ENCODE measurements at places on chromosomes 3 and 15. TPM values are rescaled to one million over a fixed set of nuclear protein-coding genes. Genes with fewer than 3 reads are reported as not detected.
A peak's percentile ranks its signal among the peaks of the same experiment; 100 is the strongest.

DNA sequence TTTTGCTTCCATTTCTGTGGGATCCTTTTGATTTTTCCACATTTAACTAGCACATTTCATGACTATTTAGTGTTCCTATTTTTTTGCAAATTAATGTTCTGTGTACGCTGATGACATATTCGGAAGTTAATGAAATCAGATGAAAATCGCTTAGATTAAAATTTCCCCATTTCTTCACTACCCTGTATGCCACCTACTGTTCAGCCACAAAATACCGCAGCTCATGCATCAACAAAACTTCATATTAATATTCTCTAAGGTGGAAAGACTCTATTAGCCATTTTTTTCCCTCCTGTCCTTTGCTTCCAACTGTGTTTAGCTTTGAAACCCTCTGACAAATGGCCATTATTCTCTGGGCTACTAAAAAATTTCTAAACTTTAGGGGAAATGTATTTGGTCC is 300.6 kb downstream of the MECOM start:
- no peak for DNase-seq

DNA sequence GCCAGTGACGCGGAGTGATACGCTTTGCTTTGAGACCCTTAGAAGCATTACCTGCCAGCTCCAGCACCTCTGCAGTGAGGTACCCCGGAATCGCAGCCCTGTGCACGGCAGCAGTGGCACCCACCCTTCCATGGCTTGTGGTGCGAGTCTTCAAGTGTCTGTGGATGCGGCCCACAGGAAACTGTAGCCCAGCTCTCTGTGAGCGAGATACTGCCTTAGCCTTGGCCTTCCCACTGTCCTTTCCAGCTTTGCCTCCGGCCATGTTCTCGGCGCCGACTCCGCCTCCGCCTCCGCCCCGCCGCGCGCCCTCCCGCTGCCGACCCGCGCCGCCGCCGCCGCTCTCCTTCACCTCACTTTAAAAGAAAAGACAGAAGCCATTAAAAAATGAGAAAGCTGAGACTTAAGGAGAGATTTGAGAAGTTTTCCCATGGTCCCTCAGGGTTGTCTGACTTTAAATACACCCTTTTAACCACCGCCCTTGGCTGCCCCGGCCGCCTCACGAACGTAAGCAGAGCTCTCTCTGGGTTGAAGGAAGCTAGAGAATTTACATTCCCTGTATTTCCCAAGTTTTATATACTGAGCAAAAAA is 78.5 kb upstream of the FAM174B start:
- DNase-seq = peak; percentile 45

GRCh38 chr3:134430950-134431445 is 54.8 kb downstream of the ANAPC13 start:
- no peak for DNase-seq

DNA sequence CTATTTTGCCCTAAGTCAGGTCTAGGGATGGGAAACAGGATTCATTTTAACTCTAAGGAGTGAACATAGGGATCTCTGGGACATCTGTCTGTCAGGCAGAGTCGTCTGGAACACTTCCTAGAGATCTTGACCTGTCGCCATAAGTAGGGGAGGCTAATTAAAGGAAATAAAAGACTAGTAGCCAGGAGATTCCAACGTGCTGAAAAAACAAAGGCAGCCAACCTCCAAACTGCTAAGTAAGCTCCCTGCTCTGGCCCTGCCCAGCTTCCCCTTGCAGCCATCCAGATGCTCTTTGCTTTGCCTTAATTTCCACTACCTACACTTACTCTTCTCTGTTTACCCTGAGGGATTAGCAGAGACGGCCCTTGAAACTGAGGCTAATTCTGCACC is 18.4 kb upstream of the TSEN2 start:
- DNase-seq = no peak

- DNase-seq = no peak
These were observed 81.5 kb upstream of the NTRK3 start for GRCh38 chr15:88337993-88338392.

DNA sequence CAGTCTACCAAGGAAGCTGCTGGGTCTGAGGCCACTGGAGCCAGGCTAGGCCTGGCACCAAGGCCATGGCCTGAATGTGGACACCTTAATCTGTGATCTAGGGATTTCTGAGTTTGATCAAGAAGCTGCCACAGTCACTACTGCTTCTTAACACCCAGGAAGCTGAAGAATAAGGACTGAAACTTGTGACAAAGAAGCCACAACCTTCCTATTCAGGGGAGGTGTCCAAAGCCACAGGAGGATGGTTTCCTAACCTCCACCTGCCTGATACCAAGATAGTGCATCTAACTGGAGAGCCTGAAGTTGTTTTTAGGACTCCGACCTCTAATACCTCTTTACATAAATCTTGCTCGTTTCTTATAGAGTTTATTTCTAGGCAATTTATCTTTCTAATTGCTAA is 5.5 kb upstream of the ANO10 start:
- no peak for DNase-seq

GRCh38 chr3:129608087-129608935 is 1.8 kb upstream of the PLXND1 start:
- no peak for DNase-seq

DNA sequence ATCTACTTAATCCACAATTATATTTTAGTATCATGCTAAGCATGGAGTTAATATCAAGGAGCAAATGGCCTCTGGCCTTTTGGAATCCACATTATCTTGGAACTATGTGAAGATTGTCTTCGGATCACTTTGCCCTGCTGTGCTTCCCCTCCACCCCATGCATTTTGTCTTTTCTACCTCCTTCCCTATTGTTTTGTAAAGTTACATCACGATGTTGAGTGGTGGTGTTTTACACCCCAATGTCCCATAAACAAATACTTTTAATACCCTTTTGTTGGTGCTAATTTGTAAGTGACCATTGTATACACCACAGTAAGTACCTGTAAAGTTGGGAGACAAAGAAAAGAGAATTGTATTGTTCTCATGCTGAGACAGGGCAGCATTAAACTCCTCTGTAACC is 258.4 kb upstream of the ZNF717 start:
- no peak for DNase-seq

DNA sequence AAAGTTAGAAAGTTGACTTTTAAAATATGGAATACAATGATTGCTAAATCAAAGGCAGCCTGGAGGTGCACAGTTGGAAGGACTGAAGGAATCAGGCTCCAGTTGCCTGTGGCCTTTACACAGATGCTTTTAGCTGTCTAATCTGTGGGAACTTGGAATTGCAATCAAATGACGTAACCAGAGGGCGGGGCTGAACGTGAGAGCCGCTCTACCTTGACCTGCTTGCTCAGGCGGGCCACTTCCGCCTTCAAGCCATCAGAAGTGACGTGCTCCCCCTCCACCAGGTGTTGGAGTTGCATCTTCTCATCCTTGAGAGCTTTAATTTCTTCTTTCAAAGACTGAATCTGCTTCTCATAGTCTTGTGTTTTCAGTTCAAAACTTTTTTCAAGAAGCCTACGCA is 37.7 kb upstream of the GNB5 start:
- no peak for DNase-seq

DNA sequence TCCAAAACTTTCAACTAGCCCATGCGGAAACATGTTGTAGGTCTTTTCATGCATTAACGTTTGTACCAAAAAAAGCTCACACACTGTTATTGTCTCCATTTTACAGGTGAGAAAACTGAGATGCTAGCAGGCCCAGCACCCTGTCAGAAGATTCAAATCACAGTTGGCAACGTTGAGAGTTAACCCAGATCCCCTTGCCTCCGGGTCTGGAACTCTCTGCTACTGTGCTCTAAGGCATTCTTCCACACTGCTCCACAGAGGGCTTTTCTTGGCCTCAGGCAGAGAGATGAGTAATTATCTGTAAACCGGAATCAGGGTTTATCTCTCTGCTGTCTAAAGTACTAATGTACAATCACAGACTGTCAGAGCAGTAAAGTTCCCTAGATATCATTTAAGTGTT is 186.0 kb upstream of the LPP start:
- DNase-seq = no peak

DNA sequence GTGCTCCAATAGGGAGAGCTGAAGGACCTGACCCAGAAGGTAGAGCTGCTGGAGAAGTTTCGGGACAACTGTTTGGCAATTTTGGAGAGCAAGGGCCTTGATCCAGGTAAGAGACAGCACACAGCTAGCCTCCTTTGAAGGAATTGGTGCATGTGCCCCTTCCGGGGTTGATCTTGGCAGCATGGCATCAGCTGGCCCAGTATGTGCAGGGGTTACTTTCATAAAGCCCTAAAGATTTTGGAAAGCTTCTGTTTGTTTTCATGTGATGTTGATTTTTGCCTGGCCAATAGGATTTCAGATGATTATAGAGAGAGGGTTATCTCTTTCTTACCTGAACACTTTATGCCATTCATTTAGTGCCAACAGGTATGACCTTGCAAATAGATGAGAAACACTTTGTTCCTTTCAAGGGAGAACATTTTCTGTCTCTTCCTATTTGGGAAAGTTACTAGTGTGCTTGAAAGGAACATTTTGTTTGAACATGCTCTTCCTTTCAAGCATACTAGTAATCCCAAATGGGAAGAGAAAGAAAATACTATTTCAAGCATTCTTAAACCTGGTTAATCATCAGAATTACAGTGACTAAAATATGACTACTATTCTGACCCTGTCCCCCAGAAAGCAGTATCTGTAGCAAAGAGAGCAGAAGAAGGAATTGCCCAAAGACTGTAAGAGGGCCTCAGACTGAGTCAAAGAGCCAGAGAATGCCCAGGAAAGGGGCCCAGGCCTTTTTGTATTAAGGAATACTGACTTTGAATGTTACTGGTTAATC is 7.5 kb downstream of the KNSTRN start:
- DNase-seq = no peak

- DNase-seq = peak; percentile 68
These were observed 40.3 kb upstream of the TSEN2 start for GRCh38 chr3:12443781-12444522.

DNA sequence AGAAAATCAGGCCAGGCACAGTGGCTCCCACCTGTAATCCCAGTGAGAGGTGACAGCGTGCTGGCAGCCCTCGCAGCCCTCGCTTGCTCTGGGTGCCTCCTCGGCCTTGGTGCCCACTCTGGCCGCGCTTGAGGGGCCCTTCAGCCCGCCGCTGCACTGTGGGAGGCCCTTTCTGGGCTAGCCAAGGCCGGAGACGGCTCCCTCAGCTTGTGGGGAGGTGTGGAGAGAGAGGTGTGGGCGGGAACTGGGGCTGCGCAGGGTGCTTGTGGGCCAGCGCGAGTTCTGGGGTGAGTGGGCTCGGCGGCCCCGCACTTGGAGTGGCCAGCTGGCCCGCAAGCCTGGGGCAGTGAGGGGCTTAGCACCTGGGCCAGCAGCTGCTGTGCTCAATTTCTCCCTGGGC is 252.6 kb downstream of the FOXP1 start:
- DNase-seq = no peak

DNA sequence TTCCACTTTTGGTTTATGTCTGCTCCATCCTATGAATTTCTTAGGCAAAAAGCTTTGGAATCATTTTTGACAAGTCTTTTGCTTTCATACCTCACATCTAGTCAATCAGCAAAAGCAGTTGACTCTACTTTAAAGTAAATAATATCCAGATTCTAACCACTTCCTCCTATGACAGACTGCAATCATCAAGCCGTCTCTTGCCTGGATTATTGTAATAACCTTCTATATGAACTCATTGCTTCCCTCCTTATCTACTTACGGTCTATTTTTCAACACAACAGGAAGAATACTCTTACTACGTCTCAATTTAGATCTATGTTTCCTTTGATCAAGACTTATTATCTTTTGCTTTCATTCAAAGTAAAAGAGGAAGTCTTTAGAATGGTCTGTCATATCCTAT is 20.7 kb downstream of the CLDN1 start:
- DNase-seq = no peak

GRCh38 chr3:141291559-141292355 is 60.1 kb downstream of the PXYLP1 start:
- DNase-seq = no peak

GRCh38 chr3:138356730-138357405 is 8.5 kb downstream of the MRAS start:
- no peak for DNase-seq

GRCh38 chr3:170154569-170155143 is 26.9 kb downstream of the PHC3 start:
- DNase-seq = no peak

DNA sequence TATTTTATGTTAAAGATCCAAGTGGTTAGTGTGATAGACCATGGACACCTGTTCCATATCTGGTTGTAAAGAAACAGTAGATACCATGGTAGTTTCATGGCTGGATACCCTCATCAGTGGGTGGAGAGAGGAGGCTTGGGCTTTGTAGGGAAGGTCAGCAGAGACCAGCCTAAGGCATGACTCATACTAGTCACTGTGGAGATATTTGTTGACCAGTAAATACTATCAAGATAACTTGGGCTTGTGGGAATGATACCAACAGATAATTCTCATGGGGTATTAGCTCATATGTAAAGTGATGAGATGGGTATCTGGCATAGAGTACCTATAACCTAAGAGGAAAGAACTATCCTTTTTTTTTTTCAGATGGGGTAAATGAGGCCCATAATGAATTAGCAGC is 354.5 kb downstream of the CACNA2D3 start:
- DNase-seq = no peak

- no peak for DNase-seq
These were observed 10.6 kb downstream of the DNAJB8 start for GRCh38 chr3:128455786-128456748.

- no peak for DNase-seq
These were observed 40.4 kb downstream of the MUC20 start for GRCh38 chr3:195761123-195761566.

DNA sequence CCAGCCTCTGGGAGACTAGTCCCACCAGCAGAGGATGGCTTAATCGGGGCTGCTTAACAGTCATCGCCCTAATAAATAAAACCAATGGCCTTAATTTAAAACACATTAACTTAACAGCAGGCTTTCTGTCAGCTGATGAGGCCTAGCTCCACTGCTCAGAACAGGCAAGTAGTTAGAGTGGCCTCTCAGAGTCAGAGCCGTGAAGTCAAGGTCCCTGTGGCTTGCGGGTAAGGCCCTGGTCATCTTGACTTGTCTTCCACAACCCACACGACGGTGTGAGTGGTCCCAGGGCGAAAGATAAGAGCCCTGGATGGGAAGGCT is 11.8 kb downstream of the XXYLT1 start:
- no peak for DNase-seq

Gene STRIT1
- polyA plus RNA-seq = 1.3 TPM

Gene TM4SF18
- not detected for polyA plus RNA-seq

Gene KIF15
- 0.92 TPM for polyA plus RNA-seq

Gene TEX55
- polyA plus RNA-seq = not detected

Gene MYO1E
- polyA plus RNA-seq = 44.6 TPM

Gene RBMS3
- polyA plus RNA-seq = 26.8 TPM

Gene FBXL22
- polyA plus RNA-seq = 32.0 TPM

Gene PTX3
- polyA plus RNA-seq = 1.4 TPM

Gene RTP3
- polyA plus RNA-seq = not detected

Gene CLEC3B
- polyA plus RNA-seq = 69.1 TPM

Gene SKOR1
- polyA plus RNA-seq = 1.0 TPM
